ENCODE measurements at places on chromosomes 2 and 18. TPM values are rescaled to one million over a fixed set of nuclear protein-coding genes. Genes with fewer than 3 reads are reported as not detected.

The TACR1 gene
- not detected for total RNA-seq

The UGT1A5 gene
- total RNA-seq = not detected

The DSG1 gene
- total RNA-seq = not detected

The PIKFYVE gene
- total RNA-seq = 21.7 TPM

The KIDINS220 gene
- 45.6 TPM for total RNA-seq

The ZNF892 gene
- 5.7 TPM for total RNA-seq

The ANKRD39 gene
- total RNA-seq = 15.9 TPM

The GPR55 gene
- not detected for total RNA-seq

The ACMSD gene
- total RNA-seq = not detected

The SATB2 gene
- 7.3 TPM for total RNA-seq

The CYBRD1 gene
- total RNA-seq = 37.9 TPM

The KRTCAP3 gene
- total RNA-seq = not detected

The DNAH7 gene
- 1.3 TPM for total RNA-seq
